NCI-H2081 treated with DMSO at 0.1 percent for 48 hours (cell line): ENCODE measurements at places on chromosomes 16 and 17.

DNA sequence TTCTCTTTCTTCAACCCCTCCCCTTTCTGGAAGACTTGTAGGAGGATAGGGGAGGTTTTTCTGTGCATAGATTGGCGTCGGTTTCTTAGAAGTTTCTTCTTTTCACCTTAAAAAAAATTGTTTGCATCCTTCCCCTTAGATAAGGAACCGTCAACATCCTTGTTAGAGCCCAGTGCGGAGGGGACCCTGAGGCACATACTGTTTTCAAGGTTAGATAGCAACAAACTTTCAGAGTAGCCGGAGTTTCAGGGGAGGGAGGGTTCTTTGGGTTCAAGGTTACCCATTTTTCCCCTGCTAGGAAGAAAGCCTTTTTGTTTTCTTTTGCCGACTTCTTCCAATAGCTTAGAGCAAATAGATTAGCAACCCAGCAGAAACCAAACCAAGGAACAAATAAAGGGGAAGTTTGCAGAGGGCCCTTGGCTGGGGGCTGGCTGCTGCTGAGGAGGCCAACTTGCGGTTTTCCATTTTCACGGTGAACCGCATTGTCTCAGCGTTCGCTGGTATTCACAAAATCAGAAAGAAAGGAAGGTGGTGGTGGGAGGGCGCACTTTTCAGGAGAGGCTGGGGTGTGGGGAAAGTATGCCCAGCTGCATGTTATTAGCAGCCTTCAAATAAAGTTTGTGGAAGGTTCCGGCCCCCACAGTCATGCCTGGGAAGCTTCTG, 28.8 kb downstream of the MSI2 start:
- no peak for DNase-seq

DNA sequence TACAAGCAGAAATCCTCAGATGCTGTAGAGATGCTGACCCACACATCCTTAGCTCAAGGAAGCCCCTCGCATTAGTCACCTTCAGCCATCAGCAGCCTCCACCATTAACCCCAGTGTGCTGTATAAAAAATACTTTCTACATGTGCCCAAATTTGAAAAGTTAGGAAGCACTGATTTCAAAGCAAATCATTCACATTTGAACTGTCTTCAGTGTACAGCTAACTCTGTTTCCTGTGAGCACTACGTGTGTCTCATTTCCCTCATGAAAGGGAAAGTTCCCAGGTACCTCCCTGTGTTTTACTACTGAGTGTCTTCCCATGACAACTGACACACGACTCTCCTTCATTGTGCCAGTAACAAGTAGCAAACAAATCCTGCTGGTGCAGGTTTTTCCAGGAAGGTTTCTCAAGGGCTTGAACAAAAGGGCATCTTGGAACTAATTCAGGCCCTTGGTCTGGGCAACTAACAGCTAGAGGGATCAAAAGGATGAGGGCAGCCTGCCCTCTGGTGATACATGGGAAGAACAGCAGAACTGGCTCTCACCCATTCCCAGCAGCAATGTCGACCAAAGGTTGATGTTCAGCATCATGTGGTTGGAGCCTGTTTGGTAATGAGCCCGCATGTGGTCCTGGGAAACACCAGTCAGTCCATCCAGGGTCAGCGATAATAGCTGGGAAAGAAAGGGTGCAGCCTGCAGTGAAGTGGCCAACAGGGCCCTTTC, 4.0 kb downstream of the SLC35B1 start:
- DNase-seq = no peak

DNA sequence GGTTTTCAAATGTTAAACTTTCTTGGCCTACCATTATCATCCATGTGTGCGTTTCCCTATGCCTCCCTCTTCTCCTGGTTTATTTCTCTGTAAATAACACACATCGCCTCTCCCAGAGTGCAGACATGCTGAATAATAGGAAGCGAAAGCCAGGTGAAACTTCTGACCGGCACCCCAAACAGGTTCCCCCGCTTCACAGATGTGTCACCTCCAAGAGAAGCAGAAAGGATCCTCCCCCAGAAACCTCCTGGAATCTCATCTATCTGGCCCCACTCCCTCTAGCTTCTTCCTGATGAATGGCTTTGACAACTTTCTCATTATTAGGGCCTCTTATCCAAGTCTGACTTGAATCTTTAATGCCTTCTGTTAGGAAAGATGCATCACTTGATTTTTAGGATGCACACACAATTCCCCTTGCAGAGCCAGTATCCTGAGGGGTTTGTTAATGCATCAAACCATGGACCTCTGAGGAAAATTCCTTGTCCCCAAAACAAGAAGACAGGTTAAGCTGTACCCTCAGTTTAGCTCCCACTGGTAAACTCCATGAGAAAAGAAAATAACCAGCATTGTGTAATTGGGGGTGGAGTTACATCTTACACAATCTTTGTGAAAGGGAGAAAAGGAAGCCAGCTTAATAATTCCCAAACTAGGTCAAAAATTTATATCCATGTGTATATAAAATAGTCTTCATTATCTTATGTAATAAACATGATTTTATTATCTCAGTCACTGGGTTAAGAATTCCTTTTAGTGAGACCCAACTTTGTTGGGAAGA, 20.1 kb upstream of the HYDIN start:
- no peak for DNase-seq

DNA sequence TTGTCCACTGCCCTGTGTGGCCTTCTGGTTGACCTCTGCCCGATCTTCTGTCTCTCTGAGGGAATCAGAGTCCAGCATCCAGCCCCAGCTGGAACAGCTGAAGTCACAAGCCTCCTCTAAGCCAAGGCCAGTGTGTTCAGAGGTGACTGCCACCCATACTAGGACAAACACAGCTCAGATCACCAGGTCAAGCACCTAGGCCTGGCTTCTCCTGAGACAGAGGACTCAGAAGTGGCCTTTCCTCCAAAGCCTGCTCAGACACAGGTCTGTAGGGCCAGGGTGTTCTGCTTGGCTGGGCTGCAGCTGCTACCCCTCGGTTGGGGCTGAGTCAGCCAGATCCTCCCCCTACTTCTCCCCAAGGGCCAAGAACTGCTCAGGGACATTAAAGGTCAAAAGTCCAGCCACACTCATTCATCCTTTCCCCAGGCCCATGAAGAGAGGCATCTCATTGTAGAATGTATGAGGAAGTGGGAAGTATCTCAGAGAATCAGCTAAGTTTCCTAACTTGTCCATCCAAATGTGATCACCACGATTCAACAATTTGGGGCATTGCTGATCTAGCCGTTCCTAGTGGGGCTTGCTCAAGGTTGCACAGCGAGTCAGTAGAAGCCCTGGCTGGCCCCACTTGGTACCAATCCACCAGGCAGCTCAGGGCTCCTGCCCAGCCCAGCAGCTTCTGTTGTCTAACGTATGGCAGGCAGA, 7.6 kb downstream of the SLC46A1 start:
- DNase-seq = no peak

DNA sequence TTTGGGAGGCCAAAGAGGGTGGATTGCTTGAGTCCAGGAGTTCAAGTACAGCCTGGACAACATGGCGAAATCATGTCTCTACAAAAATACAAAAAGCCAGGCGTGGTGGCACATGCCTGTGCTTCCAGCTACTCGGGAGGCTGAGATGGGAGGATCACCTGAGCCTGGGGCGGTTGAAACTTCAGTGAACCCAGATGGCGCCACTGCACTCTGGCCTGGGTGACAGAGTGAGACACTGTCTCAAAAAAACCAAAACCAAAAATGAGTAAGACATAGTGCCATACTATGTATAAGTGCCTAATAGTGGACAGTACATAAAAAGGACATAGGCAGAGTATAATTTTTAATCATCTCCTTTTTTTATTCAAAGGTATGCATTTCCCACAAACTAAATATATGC, 4.0 kb downstream of the CTC1 start:
- no peak for DNase-seq

DNA sequence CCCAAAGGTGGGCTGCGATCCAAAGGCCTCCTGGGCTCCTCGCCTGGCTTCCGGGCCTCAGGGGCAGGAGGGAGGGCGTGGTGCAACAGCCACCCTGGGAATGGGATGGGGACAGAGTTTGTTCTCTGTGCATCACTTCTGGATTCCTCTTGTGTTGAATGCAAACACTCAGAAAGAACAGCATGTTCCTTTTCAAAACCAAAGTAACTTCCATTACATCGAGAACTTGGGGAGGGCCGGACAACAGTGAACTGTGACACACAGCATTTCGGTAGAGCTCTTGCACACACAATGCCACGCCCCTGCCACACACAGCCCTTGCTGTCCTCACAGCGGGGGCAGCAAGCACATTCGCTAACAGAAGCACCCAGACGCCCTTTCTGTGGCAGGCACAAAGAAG, 36.1 kb upstream of the FASN start:
- no peak for DNase-seq

DNA sequence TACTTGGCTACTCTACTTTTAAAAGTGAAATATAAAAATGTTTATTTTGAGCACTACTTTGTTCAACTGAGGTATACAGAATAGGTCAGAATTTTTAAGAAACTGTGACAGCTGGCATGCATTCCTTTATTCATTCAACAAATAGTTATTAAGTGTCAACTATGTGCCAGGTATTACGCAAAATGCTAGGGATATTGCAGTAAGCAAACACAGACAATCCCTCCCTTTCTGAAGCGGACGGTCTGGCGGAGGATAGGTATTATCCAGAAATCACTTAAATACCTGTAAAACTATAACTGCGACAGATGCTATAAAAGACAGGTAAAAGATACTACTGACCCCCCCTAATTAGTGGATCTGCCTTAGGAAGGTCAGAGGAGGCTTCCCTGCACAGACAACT, 26.1 kb downstream of the METTL16 start:
- DNase-seq = no peak

- no peak for DNase-seq
Observed at GRCh38 chr16:79369796-79370195, 230.7 kb downstream of the MAF start.

- DNase-seq = no peak
Observed at GRCh38 chr16:60771138-60771537, 1265.1 kb downstream of the CDH8 start.

GRCh38 chr17:72100470-72100869, 20.4 kb upstream of the SOX9 start:
- DNase-seq = no peak

DNA sequence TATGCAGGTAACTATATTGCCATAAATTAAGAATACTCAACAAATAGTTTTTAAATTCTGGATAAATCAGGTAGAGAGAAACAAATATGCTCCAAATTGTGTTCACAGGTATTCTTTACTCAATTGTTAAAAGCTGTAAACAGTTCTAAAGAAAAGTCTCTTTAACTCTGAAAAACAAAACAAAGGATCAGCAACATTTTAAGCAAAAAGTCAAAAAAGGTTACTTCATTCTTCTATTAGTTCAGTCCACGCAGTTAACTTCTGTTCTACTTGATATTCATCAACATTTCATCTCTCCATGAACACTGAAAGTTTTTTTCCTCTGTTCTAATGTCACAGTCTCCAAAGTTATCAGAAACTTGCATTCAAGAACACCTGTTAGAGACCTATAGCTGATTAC, 47.9 kb downstream of the SCPEP1 start:
- DNase-seq = no peak

DNA sequence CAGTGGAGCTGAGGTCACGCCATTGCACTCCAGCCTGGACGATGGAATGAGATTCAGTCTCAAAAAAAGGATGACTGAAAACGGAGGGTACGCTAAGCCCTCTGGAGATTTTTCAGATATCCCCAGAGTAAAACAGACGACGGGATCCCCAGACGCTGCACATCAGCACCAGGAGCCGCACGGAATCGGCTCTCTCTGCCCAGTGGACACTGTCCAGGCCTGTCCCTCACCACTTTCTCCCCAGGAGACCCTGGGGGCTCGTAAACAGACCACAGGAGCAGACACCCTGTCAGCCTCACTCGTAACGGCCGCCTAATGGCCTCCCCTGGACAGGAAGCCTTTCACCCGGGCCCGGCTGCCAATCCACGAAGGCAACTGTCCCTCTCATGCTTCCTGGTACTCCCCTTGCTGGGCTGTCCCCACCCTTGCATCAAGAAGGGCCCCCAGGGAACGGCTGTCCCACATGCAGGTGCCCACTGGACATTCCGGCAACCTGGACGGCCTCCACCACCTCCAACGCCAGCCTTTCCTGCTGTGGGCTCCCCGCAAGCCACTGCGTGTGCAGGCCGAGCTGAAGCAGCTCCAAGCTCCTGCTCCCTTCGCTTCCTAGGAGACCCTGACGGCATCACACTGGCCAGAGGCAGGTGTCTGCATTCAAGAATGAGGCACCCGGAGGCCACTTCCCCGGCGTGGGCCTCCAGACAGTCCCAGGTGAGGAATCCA, 74.3 kb downstream of the TIMM22 start:
- DNase-seq = no peak

- DNase-seq = no peak
Observed at GRCh38 chr16:57504001-57504400, 17.7 kb upstream of the DOK4 start.

GRCh38 chr17:15247891-15248529, 17.1 kb downstream of the PMP22 start:
- DNase-seq = no peak

DNA sequence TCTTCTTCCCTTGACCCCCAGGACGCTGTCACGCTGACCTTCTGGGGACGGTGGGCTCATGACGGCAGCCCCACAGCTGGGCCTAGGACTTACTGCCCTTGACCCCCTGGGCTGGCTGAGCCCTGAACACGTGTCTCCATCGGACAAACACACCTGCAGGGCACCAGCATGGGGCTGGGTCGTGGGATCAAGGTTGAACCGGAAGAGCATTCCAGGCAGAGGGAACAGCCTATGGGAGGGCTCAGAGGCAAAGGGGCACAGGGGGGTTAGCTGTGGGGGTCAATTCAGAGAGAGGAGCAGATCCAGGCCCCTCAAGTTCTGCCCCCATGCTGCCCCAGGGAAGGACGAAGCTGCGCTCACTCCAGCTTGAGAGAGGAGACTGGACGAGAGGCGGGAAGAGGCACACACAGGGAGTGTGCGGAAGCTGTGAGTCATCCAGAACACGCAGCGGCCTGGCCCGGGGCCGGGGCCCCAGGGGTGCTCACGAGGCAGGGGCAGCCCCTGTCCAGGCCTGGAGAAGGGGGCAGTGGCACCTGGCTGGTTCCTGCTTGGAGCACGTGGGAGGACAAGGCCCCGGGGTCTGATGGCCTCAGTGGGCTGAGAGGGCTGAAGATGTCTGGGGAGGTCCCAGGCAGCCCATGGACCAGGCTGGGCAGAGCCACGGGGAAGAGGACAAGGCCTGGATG, 9.9 kb downstream of the SSTR5 start:
- DNase-seq = no peak

- DNase-seq = no peak
Observed at GRCh38 chr16:30113711-30114333, 485 bp upstream of the GDPD3 start.

- no peak for DNase-seq
Observed at GRCh38 chr16:35751191-35751941, 2292.0 kb downstream of the TP53TG3F start.

- DNase-seq = no peak
Observed at GRCh38 chr16:61929776-61930175, 106.5 kb downstream of the CDH8 start.
